ENCODE measurements at places on chromosomes 4 and X. TPM values are rescaled to one million over a fixed set of nuclear protein-coding genes. Genes with fewer than 3 reads are reported as not detected.

The LINC00632 gene
- total RNA-seq = 42.0 TPM

The DYNLT3 gene
- total RNA-seq = 6.1 TPM

- DNase-seq = no peak
Observed at GRCh38 chr4:36363024-36363423, 81.6 kb downstream of the DTHD1 start.

DNA sequence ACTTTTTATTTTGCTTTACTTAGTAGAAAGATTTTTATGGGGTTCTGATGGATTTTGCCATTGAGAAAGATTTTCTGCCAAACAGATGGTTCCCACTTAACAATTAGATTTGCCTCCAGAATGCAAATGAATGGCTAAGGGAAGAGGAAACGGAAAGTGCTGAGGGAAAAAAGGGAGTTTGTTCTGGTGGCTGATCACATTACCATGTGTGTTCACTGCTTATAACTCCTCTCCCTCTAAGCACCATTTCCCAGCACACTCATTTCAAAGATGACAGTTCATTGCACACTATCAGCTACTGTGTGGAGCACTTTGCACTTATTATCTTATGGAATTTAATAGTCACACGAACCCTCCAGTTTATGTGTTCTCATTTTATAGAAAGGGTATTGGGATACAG, 68.0 kb upstream of the GRID2 start:
- no peak for DNase-seq

DNA sequence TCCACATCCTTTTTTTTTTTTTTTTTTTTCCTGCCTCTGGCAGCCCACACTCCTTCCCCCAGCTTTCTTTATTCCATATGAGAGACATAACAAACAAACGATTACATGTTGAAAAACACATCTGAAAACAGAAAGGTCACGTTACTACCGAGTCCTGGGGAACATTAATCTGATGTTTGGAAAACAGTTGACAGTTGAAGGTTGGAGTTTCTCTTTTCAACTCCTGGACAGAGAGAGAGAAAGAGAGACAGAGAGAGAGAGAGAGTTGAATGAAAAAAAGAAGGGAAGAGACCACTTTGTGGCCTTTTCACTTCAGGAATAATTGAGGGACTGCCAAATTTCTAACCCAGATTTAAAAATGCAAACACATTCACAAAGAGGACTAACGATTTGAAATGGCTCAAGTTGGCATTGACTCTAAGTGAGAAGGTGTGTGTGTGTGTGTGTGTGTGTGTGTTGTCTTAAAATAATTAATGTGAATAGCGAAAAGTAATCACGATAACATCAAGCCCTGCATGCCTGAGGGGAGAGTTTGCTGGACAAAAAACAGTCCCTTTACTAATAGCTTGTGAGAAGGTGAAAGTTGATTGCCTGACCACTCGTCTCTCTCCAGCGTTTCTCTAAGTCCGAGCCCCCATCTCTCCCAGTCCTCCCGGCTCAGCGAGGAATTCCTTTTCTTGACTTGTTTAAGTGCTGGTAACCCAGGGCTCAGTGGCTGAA, 67.3 kb downstream of the FBXO8 start:
- no peak for DNase-seq

Data from WTC11 (cell line).